Stimulated activated CD8-positive, alpha-beta memory T cell treated with anti-CD3 and anti-CD28 coated beads, Interleukin-7, amount 100 ng/mL, for 48 hours (primary cell): ENCODE measurements at places on chromosomes 3 and 15.

- no peak for DNase-seq
Observed at GRCh38 chr15:40388941-40389823, 6.7 kb downstream of the KNSTRN start.

GRCh38 chr15:90932660-90932991 lies 277 bp upstream of the HDDC3 start:
- DNase-seq: no peak

- no peak for DNase-seq
Observed at GRCh38 chr15:62552444-62552843, 387.4 kb upstream of the C2CD4B start.

GRCh38 chr15:70853318-70853972 lies 512 bp downstream of the LARP6 start:
- DNase-seq: peak; percentile 3

- no peak for DNase-seq
Observed at GRCh38 chr3:160921020-160921635, 165.1 kb downstream of the PPM1L start.

DNA sequence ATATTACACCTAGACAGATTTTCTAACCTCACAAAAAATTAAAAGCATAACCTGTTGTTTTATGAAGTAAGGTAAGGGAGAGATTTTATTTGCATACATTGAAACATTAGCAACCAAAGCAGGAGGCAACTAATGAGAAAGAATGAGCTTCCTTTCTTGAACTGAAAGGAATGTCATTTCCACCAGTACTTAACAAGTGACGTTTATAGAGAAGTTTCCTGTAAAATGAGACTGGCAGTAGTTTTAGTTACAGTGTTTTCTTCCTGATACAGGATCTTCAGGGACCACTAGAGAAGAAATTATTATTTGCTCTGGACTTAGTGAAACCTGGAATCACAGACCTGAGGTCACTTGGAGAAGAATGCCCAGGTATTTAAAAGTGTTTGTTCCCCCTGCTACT lies 27.4 kb upstream of the FRMD5 start:
- DNase-seq: no peak

DNA sequence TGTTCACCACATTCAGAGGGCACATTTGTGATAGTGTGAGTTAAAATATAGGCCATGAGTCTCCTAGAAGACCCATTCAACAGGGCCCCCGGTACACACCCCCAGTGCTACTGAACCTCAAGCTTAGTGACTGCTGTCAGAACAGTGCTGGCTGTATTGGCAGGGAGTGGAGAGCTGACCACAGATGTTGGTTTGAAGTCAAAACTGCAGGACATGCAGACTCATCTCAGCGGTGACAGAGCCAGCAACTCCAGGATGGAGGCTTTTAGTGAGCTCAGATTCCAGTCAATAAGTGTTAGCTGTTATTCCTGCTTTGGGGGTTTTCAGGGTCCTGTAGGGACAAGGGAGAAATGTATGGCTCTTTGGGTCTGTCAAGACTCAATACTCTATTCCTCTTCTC lies 29.1 kb downstream of the PRR20G start:
- no peak for DNase-seq

- no peak for DNase-seq
Observed at GRCh38 chr15:36763685-36764084, 184.3 kb downstream of the CDIN1 start.

DNA sequence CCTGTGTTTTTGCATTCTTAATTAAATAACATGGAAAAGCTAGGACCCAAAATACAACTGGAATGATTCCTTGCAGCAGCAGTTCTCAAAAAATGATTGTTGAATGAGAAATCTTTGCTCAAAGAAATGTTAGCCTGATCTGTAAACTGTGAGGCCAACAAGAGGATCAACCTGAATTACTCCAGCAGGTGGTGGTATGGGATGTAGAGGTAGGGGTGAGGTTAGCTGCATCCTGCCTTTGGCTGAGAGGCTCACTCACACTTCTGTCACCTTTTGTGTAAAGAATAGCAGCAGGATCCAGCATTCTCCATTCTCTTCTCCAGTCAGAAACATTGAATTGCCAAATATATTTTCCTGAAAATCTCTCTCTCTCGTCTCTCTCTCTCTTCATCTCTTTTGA lies 26.5 kb upstream of the FAM98B start:
- no peak for DNase-seq

GRCh38 chr3:21893242-21893641 lies 142.2 kb upstream of the ZNF385D start:
- no peak for DNase-seq

DNA sequence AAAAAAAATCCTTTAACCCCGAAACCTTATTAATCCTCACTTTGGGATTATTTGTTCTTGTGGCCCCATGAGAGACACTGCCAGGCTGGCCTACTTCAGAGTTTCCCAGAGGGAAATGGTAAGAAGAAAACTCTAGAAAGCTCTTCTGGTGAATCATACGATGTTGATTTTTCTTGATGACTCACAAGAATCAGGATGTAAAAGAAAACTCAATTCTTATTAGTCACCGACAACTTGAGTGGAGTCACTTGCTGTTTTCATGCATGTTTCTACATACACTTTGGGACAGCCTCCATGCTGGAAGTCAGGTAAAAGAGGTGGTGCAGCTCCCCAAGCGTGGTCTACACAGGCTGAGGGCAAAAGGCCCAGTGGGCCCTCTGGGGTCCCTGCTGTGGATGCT lies 42.8 kb downstream of the MYO5C start:
- no peak for DNase-seq

DNA sequence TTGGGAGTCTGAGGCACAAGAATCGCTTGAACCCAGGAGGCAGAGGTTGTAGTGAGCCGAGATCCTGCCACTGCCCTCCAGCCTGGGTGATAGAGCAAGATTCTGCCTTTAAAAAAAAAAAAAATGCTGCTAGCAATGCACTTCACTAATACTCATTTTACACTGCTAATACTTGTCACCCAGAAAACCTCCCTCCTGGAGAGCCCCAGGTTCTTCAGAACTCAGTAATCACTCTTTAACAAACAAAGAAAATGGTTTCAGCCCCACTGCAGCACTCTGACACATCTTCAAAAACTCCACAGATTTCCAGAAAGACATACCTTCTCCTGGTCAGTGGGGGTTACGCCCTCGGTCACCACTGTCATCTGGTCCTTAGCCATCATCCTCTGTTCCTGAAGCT lies 366.7 kb downstream of the SHQ1 start:
- no peak for DNase-seq

GRCh38 chr3:38473229-38473628 lies 19.5 kb downstream of the ACVR2B start:
- no peak for DNase-seq

DNA sequence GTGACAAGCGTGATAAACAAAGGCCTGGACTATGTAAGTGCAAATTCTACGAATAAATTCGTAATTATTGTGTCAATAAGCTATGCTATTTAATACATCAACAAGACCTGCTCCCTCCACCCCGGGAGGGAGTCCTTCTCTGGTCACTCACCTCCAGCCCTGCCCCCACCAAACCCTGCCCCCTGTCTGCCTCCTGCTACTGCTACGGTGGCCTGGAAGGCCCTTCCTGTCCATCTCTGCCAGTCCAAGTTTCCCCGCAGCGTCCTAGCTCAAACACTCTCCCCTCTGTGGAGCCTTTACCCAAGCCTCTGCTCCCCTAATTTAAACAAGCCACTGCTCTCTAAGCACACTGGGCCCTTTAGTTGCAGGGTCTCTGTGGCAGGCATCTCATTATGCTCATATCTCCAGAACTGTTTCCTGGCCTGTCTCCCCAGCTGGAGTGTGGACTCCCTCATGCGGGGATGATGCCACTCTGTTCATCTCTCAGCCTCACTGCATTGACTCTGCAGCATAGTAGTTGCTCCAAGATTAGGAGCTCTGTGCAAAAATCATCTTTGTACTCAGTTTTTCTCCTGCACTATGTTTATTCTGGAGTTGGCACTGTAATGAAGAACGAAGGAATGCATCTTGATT lies 241.2 kb downstream of the NTRK3 start:
- DNase-seq: no peak

GRCh38 chr15:91408476-91409076 lies 308.5 kb downstream of the SV2B start:
- no peak for DNase-seq

DNA sequence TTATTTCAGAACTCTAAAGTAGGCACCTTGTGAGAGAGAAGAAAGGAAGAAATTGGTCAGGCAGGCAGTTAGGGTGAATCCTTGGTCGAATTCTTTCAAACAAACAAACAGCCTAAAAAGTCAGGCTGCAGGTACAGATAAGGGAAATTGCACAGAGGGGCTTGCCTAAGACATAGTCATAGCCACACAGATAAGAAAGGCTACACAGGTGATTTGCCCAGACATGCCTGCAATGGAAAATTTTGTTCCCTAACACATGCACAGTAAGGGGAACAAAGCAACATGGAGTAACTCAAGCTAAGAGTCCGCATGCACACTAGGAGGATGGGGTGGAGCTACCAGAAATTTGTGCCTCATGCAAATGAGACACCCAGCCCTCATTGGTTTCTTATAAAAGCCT lies 91.4 kb upstream of the TUSC7 start:
- DNase-seq: no peak

- DNase-seq: no peak
Observed at GRCh38 chr3:114421204-114421603, 127.4 kb downstream of the TIGIT start.

GRCh38 chr15:87557881-87558280 lies 698.7 kb downstream of the NTRK3 start:
- DNase-seq: no peak

GRCh38 chr3:32208447-32208846 lies 30.0 kb upstream of the CMTM8 start:
- no peak for DNase-seq

DNA sequence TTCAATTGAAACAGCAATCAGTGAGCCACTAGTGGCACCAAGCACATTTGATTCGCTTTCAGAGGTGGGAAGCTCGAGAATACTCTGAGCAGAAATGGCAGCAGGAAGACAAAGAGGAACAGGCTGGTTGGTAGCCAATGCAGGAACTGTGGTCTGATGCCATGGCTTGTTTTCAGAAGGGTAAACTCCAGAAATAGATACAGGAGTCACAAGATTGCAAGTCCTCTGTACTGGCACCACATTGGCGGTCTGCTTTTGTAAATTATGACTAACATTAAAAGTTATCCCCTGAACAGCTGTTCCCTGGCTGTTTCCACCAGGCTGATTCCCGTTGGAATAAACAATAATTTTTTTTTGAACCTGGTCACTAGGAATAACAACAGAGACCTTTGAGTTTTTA lies 35.5 kb downstream of the USF3 start:
- no peak for DNase-seq

DNA sequence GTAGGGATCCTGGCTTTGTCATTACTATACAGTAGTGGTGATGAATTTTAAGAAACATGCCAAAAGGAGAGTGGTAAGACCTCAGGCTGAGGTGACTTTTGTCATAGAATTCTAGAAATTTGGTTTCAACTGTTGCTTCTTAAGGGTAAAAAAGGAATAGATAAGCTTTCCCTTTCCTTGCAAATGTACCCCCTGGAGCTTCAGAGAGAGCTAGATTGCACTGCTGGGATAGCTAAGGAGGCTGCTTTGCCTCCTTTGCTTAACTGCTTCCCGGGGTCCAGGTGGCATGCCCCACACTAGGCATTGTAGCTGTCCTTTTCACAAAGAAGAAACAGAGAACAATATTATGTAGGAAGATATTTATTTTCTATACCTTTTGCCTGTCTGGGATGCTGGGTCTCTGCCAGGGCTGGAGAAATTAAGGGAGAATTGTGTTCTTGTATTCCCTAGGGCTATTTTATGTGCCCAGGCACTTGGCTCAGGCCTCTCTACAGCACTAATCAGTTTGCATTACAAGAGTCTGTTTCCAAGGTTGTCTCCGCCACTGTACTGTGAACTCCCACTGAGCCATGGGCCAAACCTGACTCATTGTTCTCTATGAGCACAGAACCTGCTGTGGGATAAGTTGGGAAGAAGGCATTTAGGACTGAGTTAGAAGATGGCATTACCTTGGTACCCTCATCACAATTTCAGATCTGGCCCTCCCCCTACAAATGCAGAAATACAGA lies 460.0 kb downstream of the PDCD6IP start:
- no peak for DNase-seq

DNA sequence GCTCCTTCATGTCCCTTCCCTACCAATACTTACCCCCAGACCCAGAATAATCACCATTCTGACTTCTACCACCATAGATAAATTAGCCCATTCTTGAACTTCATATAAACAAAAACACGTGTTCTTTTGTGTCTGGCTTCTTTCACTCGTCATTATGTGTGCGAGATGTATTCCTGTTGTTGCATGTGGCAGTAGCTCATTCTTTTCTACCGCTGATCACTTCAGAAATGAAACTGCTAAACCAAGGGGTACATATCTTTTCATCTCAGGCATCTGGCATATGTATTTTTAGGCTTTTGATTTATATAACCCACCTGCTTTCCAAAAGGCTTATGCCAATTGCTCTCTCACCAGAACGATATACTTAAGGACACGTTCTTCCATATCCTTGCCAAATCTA lies 13.8 kb upstream of the SCG3 start:
- no peak for DNase-seq

- DNase-seq: no peak
Observed at GRCh38 chr3:9224490-9224889, 25.0 kb downstream of the SRGAP3 start.

- no peak for DNase-seq
Observed at GRCh38 chr3:57896031-57896430, 112.2 kb upstream of the FLNB start.

DNA sequence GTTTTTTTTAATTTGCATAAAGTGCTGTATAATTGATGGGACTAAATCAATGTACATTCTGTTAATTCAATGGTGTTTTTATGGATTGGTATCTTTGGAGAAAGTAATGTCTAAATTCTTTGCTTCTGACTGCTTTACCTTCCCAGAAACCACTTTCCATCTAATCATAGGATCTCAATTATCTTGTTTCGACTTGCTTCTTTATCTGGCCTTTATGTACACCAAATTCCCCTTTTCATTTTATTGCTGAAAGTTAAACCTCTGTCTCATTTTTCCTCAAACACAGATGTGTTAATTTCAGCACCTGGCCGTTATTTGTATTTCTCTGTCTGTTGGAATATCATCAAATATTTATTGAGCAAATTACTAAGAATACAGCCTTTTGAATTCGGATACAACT lies 287.3 kb upstream of the GBE1 start:
- no peak for DNase-seq

- no peak for DNase-seq
Observed at GRCh38 chr3:84885199-84885882, 73.4 kb upstream of the CADM2 start.

- no peak for DNase-seq
Observed at GRCh38 chr15:59946084-59946483, 58.0 kb upstream of the FOXB1 start.

DNA sequence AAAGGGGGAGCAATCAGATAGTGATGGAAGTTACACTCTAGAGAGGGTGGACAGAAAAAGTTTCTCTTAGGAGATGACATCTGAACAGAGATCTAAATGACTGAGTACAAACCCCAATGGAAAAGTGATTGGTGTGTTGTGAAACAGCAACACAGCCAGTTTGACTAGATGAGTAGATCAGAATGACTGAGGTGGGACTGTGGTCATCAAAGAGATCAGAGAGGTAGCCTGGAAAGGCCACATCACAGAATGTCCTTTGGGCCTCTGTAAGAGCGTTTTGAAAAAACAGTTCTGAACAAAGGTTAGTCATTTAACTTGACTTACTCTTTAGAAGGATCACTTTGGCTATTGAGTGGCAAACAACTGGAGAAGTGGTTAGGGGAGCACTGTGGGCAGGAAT lies 10.6 kb downstream of the LRRC58 start:
- peak; percentile 28 for DNase-seq

GRCh38 chr3:172102883-172103310 lies 63.5 kb downstream of the FNDC3B start:
- no peak for DNase-seq

- peak; percentile 5 for DNase-seq
Observed at GRCh38 chr3:53375019-53375418, 27.7 kb upstream of the DCP1A start.
